ENCODE measurements at places on chromosomes 3 and 15.

- DNase-seq: no peak
These were observed 621.7 kb upstream of the AGTR1 start for GRCh38 chr3:148075771-148076716.

GRCh38 chr3:138323971-138324370, 5.7 kb downstream of the NME9 start:
- no peak for DNase-seq

- no peak for DNase-seq
These were observed 405.9 kb downstream of the ROBO1 start for GRCh38 chr3:79361748-79362378.

GRCh38 chr3:170425491-170426239, 7.0 kb downstream of the CLDN11 start:
- DNase-seq: no peak
